Activated T-helper 1 cell treated with anti-CD3 and anti-CD28 coated beads, Interleukin-12 subunit alpha, Interleukin-12 subunit beta, Interleukin-2, Interleukin-4 antibody, amounts not matched to agents 30 ng/mL and 10 ng/mL and 1 ng/mL, durations not matched to agents 14 hours and 24 hours and 36 hours (primary cell): ENCODE measurements at places on chromosomes 6 and 20. TPM values are rescaled to one million over a fixed set of nuclear protein-coding genes. Genes with fewer than 3 reads are reported as not detected.
A peak's percentile ranks its signal among the peaks of the same experiment; 100 is the strongest.

- H3K4me3 ChIP-seq = no peak overlapping the region
- H3K27me3 ChIP-seq = peaks cover 4% of the 10 kb centered on the region
Observed at GRCh38 chr6:167760979-167761793, 65.5 kb upstream of the AFDN start.

DNA sequence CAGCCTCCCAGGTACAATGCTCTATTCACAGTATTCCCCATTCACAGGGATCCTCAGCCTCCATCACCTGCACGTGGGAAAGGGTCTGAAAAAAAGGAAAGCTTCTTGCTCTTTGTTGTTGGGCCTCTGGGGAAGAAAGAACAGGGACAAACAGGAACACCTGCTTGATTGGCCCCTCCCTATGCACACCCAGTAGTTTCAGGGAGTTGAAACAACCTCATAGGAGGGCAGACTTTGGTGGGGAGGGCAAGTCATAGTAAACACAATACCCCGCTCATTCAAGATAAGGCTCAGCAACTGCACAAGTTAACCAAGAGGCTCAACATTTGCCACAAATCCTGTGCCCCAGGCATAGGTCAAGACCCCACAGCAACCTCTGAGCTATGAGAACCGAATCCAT, 1.7 kb downstream of the GHRH start:
- H3K4me1 ChIP-seq = no peaks in the 10 kb centered on the region
- H3K36me3 ChIP-seq = no peaks in the 10 kb centered on the region
- no peak overlapping the region for H3K27ac ChIP-seq
- peaks cover 11% of the 10 kb centered on the region for H3K27me3 ChIP-seq
- H3K4me3 ChIP-seq = no peak overlapping the region

DNA sequence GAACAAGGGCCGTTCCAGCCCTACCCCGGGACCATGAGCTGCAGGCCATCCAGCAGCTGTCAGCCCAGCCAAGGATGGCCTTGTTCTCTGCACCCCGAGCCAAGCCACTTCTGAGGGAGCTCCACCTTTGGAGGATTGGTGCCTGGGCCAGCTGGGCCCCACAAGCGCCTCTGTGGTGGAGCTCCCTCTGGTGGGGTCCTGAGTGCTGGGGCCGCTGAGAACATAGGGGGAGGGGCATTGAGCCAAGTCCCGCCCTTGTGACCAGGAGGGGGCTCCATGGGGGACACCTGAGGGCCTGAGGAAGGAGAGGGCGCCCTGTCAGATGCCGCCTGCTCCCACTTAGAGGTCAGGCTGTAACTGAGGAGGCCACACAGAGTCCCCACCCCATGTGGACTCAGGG, 43.2 kb downstream of the YTHDF1 start:
- no peak overlapping the region for H3K27ac ChIP-seq
- no peaks in the 10 kb centered on the region for H3K36me3 ChIP-seq
- DNase-seq = no peak
- no peak overlapping the region for H3K4me3 ChIP-seq

DNA sequence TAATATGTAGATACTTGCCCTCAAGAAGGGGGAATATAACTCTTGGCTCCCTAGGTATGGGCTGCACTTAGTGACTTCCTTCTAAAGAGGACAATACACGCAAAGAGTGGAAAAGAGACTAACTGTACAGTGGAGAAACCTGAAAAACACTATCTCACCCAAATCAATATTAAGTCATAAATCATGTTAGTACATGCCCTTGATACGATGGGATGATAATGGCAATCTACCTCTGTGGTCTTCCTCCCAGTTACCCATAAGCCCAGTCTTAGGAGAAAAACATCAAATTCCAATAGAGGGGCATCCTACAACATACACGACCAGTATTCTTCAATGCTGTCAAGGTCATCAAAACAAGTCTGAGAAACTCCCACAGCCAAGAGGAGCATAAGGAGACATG, 1.3 kb downstream of the TRIM26 start:
- peak overlapping the region; percentile 97 for H3K27ac ChIP-seq
- peaks cover 65% of the 10 kb centered on the region for H3K4me1 ChIP-seq
- H3K4me3 ChIP-seq = peak overlapping the region; percentile 88
- peaks cover 32% of the 10 kb centered on the region for H3K36me3 ChIP-seq
- DNase-seq = no peak

GRCh38 chr6:130778946-130779657, 48.1 kb upstream of the SMLR1 start:
- no peaks in the 10 kb centered on the region for H3K27me3 ChIP-seq
- H3K4me1 ChIP-seq = peaks cover 29% of the 10 kb centered on the region
- H3K27ac ChIP-seq = no peak overlapping the region
- DNase-seq = no peak
- no peaks in the 10 kb centered on the region for H3K36me3 ChIP-seq

GRCh38 chr6:168368066-168368820, 48.7 kb upstream of the DACT2 start:
- H3K27ac ChIP-seq = no peak overlapping the region
- H3K4me3 ChIP-seq = no peak overlapping the region
- H3K36me3 ChIP-seq = no peaks in the 10 kb centered on the region
- no peaks in the 10 kb centered on the region for H3K4me1 ChIP-seq

Gene ELOVL4
- 2.0 and 2.1 TPM in 2 replicates for total RNA-seq
